ENCODE measurements at places on chromosomes 16 and 17.
A peak's percentile ranks its signal among the peaks of the same experiment; 100 is the strongest.

DNA sequence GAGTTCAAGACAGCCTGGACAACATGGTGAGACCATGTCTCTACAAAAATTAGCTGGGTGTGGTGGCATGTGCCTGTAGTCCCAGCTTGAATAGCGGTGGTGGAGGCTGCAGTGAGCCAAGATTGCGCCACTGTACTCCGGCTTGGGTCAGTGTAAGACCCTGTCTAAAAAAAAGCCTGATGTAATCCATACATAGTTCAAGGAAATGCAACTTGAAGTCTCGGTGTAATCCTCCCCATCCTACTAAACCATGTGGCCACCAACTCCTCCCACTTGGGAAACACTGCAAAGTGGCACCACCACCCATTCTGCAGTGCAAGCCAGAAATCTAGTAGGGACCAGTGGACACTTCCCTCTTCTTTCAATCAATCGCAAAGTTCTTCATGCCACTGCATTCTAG, 5.4 kb upstream of the KPNB1 start:
- DNase-seq, result no peak

GRCh38 chr16:72317446-72317845, 145.5 kb upstream of the PMFBP1 start:
- no peak for DNase-seq

GRCh38 chr17:82269138-82269881, 4.2 kb downstream of the CSNK1D start:
- DNase-seq, result no peak

DNA sequence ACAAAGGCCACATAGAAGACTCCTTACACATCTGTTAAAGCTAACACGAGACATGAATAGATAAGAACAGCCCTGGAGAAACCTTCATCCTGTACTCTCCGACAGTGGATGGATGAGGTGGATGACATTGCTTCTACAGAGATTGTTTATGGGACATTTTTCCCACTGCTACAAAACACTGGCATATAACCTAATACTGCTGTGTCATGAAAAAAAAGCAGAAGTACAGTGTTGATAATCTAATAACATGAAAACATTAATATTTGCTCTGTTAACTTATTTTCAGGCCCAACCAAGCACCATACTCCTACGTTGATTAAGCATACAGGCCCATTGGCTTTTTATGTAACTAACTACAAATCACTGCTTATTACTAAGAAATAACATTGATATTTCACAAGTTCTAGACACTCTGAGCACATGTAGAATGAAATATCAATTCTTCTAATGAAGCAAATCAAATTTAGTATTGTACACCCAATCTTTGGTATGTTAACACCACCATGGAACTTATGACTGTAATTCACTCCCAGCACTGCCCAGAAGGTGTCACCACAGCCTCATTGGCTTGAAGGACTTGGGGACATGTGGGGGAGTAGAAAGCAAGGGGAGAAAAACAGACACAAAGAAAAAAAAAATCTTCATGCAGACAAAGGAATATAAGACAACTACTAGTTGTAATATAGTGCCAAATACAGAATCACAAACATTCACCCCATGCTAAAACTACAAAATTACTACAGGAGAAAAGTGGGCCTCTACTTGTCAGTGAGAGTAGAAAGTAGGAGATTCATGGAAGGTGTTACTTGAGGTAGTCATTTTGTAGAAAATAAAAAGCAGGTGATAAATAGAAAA, 330.0 kb upstream of the PMFBP1 start:
- peak; percentile 42 for DNase-seq

GRCh38 chr16:15398618-15399316, 3.2 kb downstream of the MPV17L start:
- no peak for DNase-seq

GRCh38 chr16:12097523-12098428, 121.2 kb downstream of the SNX29 start:
- no peak for DNase-seq

- no peak for DNase-seq
These were observed 9.6 kb downstream of the ABCA10 start for GRCh38 chr17:69218986-69219385.

- no peak for DNase-seq
These were observed 17.1 kb upstream of the PRKAR1A start for GRCh38 chr17:68495081-68495480.

DNA sequence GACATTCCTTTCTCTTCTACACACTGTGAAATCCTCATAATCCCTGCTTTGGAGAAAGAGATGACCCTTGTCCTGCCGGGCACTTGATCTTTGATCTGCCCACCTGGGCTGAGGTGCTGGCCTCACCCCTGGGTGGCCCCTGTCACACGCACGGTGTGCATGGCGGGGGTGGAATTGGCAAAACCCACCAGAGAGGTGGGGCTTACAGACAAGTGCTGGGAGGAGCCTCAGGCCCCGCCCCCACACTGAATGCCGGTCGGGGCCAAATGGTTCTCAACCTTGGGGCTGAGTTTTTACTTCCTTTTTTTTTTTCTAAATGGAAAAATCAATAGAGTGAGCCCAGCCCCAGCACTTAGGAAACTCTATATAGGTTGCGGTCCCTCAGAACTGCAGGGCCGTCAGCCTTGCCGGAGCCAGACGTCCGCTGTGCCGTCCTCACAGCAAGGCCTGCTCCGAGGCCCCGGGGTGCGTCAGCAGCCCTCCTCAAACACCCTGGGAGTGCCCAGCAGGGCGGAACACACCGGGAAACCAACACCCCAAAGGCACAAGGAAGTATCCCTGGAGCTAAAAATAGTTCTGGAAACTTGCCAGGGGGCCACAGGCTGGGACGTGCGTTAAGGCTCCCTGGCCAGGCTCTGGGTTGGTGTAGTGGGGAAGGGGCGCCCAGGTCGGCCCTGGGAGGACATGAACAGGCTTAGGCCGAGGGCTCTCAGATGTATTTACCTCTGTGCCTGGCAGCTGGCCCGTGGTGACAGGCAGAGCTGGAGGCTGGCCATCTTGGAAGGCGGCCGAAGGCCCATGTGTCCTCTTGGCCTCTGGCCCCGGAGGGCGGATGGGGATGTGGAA, 11.0 kb downstream of the GPRC5C start:
- no peak for DNase-seq

DNA sequence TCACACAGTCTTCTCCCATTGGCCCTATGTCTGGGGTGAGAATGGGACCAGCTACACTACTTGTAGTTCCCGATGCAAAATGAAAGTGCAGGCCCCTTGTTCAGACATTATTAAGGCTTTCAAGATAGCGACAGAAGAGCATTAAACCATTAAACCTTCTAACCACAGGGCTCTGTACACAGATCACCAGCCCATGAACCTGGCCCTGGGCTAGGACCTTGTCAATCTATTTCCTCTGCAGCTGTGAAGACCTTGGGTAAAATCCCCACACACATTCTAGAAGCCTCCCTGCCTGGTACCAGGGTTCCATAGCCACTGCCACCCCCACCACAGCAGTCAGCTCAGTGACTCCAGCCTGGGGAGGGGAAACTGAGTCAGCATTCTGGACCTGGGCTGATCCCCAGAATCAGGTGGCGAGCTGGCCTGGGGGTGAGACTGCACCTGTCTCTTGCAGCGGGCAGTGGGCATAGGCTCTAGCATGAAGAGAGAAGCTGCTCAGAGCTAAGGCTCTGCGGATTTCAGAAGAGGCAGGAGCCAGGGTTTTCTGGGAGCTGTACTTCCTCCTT, 119.7 kb upstream of the LHX1 start:
- DNase-seq, result no peak

GRCh38 chr17:13051915-13052314, 34.1 kb upstream of the ELAC2 start:
- DNase-seq, result no peak

DNA sequence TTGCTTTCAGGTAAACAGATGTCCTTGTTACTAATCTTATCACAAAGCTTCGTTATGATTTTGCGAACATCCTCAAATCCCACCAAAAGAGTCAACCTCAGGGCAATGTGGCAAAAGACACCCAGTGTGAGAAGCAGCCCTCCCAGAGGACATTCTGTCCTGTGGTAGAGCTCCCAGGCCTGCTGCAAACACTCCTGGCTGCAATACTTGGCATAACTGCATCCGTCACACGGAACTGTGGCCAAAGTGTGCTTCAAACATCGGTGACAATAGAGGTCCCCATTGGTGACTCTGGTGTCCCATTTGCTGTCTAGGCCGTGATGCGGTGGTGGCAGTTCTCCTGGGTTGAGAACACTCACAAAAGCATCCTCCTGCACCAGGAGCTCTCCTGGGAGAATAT, 29.5 kb downstream of the SMYD4 start:
- no peak for DNase-seq

- no peak for DNase-seq
These were observed 468 bp downstream of the FLYWCH2 start for GRCh38 chr16:2883458-2883908.

DNA sequence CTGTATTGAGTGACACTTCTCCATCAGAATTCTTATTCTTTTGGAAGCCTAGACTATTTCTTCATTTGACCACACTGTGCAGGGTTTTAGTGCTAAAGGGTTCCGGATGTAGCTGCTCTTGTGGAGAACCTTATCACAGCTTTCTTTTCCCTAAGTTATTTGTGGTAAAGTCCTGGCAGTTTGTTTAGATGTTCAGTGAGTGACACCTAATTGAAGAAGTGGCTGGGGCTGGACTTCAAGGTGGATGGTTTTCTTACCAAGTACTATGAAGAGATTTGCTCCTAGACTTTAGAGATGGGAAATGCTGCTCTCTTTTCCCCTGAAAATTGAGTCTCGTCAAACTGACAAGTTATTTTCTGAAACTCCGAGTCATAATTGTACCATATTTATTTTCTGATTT, 144.0 kb upstream of the TBX2 start:
- no peak for DNase-seq

DNA sequence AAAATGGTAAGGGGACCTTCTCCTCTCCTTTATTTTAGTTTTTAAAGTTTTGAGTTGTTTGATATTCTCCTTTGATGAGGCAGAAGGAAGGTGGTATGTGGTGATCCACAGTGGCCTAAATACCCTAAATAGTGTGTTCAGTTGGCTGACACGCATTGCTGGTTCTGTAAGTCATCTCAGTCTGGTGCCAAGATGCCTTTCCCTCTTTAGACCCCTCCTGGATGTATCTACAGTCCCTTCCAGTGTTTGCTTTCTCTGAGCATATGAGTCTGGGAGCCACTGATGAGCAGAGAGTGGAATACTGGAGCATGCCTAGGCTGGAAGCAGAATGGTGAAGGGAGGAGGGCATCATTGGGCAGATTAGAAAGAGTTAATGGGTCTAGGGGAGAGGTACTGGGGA, 64.5 kb downstream of the NEUROD2 start:
- DNase-seq, result no peak

DNA sequence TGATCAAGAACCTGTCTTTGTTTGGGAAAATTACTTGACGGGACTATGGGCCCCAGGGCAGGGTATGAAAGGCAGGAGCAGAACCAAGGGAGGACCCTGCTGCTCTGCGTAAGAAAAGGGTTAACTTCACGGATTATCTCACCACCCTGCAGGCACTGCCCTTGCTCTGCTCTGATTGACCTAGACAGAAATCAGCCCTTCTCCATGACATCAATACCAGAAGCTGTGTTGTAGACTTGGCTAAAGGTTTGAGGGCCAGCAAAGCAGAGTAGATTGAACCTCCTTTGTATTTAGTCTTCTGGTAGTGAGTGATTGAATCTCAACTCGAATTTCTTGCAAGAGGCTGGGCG, 52.9 kb upstream of the ETV4 start:
- no peak for DNase-seq

DNA sequence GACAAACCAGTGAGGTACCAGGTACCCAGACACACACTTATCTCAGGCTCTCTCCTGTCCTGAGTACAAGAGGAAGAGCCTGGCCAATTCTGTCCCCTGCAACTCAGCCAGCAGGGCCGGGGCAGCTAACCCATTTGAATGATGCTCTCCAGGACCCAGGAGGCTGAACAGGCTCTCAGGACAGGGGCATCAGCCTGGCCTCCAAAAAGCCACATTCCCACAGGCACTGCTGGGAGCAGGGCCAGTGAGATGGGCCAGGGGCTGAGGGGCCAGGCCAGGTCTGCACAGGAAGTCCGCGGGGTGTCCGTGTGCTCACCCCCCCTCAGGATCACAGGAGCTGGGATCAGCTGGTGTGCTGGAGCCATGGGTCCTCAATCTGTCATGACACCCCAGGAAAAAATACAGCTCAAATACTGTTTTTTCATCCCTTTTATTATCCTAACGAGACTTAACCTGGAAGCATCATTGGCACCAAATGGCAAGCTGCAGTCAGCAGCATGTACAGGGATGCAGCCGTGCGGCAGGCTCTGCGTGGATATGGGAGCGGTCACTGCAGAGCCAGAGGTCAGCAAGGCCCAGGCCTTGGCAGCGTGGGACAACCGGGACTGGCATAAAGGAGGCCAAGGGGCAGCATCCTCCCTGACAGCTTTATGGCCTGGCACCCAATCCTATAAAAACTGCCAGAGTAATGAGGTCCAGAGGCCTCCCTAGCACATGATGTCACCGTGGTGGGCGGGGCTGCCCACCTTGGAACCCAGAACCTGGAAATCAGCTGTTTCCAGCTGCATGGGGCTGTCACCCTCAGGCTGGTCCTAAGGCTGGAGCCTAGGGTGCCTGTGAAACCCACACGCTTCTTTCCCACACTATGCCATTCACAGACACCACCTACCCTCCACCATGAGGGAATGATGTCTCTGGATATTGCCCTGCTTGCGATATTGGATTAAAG, 276.7 kb downstream of the C16orf95 start:
- DNase-seq, result no peak

- no peak for DNase-seq
These were observed 5.4 kb upstream of the G6PC1 start for GRCh38 chr17:42895185-42895555.

- no peak for DNase-seq
These were observed 92.0 kb upstream of the ASIC2 start for GRCh38 chr17:33385133-33385532.

- no peak for DNase-seq
These were observed 392.9 kb upstream of the SALL1 start for GRCh38 chr16:51543971-51544370.

GRCh38 chr17:57507828-57508227, 237.3 kb downstream of the CCDC182 start:
- DNase-seq, result no peak

GRCh38 chr16:1367486-1368174, 15.9 kb downstream of the GNPTG start:
- DNase-seq, result no peak

GRCh38 chr16:5108505-5109158, 11.0 kb upstream of the EEF2KMT start:
- no peak for DNase-seq

DNA sequence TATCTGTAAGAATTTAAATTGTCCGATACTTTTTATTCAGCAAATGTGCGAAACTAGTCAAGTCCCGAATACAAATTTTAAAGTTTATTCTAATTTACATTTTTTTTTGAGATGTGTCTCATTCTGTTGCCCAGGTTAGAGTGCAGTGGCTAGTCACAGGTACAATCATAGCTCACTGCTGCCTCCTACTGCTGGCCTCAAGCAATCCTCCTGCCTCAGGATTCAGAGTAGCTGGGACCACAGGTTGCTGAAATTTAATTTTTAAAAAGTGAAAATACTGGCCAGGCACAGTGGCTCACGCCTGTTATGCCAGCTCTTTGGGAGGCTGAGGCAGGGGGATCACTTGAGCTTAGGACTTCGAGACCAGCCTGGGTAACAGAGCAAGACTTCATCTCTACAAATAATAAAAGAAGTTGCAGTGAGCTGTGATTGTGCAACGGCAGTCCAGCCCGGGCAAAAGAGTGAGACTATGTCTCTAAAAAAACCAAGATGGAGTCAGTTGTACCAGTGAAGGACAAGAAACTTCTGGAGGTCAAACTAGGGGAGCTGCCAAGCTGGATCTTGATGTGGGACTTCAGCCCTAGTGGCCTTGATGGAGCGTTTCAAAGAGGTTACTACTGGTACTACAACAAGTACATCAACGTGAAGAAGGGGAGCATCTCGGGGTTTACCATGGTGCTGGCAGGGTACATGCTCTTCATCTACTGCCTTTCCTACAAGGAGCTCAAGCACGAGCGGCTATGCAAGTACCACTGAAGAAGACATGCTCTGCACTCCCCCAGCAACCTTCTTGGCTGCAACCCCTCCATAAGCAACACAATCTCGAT, 5.6 kb downstream of the POLG2 start:
- no peak for DNase-seq

Data from GM12878 (cell line).